HuH-7.5 (cell line): ENCODE measurements at places on chromosomes 3 and 15.

GRCh38 chr15:33292717-33293307 is 18.0 kb upstream of the RYR3 start:
- DNase-seq: no peak

- DNase-seq: no peak
These were observed 240.4 kb downstream of the NSUN3 start for GRCh38 chr3:94303266-94303665.

DNA sequence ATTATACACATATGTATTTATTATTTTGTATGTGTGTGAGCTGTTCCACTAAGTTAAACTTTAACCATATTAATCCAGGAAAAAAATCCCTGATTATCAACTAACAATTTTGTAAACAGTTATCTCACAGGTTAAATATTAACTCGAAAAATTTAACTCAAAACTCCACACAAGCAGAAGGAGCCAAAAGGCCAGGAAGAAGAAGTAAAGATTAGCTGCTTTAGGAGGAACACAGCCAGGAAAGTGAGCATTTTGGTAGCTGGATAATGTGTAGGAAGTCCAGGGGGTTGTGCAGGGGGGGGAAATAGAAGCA is 425.0 kb downstream of the TIGIT start:
- DNase-seq: peak; percentile 8

DNA sequence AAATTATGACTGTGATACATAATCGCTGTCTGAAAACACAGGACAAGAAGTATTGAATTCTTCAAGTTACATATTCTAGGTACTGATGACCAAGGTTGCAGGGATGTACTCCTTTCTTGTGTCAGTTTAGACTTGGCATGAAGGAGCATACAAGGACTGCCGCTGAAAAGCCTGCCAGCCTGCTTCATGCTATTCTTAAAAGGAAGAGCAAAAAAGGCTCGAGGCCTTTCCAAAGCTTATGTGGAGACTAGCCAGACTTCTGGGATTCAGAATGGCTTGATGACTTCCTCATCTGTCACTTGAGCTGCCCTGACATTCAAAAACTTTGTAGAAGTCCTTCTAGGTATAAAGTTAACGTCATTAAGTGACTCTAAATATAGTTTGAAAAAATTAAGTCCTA is 92.0 kb downstream of the CADM2 start:
- no peak for DNase-seq

DNA sequence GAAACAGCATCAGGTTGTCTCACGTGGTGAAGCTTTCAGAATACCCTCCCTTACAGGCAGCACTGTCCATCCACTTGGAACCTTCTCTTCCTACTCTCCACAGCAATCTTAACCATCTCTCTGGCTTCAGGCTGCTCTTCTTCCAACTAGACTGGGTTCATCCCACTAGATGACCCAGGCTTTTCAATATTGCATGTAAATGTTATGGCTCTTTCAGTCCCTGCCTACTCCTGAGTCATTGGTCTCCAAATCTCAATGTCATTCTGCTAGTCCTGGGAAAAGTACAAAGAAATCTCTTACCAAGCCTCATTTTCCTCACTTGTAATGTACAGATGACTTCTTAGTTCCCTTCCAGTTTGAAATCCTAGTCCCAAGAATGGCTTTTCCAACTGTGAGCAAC is 109.7 kb upstream of the CTNNB1 start:
- DNase-seq: no peak

- DNase-seq: no peak
These were observed 445.7 kb upstream of the CDIN1 start for GRCh38 chr15:36133742-36134141.

DNA sequence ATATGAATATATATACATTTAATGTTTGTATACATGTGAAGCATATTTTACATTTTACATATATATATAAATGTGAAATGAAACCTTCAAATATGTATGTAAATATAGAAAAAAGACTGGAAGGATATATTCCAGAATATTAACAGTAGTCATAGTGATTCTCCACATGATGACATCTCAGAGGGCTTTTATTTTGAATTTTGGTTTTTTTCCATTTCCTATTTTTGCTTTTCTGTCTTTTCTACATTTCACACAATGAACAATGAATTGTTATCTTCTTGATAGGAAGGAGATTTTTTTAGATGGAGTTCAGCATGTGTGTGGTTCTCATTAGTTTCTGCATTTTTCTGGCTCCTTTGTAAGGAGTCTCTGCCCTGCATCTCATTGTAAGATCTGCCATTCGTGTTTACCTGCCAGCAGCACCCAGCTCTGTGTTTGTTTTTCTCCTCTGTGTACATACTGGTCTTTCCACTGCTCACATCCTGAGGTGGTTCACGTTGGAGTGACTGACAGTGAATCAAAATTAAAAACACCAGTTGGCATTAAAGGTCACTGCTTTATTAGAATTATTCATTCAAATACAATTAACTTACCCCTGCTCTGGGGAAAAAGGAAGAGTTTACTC is 425.3 kb upstream of the MDFIC2 start:
- peak; percentile 4 for DNase-seq

DNA sequence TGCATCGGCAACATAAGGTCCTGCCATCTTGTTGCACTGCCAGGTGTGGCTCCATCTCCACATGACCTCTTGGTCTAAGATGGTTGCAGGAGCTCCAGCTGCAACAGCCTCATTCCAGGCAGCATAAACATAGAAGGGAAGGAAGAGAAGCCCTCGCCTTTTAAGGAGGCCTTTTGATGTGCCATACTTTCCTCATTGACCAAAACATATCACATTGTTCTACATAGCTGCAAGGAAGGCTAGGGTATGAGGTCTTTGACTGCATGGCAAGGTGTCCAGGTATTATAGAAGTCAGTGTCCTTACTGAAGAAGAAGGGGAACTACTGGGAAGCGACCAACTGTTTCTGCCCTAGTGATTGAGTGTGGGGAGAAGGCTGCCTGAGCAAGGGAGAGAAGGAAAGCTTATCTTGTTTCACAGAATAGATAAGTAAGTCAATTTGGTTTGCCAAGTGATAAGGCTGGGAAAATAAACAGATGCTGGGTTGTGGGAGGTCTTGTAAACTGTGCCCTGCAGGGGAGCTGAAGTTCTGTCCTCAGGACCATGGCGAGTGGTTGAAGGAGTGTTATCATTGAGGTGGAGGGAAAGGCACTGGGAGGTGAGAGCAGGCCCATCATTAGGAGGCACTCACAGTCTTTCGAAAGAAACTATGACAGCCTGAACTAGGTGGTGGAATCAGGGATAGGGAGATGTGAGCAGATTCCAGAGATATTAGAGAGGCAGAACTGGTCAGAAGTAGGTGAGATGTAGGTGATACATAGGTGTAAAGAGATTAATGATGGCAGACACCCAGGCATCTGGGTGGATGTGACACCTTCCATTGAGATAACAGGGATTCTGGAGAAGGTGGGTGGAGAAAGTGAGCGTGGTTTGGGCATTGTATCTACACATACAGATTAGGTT is 93.8 kb upstream of the IGF1R start:
- no peak for DNase-seq

DNA sequence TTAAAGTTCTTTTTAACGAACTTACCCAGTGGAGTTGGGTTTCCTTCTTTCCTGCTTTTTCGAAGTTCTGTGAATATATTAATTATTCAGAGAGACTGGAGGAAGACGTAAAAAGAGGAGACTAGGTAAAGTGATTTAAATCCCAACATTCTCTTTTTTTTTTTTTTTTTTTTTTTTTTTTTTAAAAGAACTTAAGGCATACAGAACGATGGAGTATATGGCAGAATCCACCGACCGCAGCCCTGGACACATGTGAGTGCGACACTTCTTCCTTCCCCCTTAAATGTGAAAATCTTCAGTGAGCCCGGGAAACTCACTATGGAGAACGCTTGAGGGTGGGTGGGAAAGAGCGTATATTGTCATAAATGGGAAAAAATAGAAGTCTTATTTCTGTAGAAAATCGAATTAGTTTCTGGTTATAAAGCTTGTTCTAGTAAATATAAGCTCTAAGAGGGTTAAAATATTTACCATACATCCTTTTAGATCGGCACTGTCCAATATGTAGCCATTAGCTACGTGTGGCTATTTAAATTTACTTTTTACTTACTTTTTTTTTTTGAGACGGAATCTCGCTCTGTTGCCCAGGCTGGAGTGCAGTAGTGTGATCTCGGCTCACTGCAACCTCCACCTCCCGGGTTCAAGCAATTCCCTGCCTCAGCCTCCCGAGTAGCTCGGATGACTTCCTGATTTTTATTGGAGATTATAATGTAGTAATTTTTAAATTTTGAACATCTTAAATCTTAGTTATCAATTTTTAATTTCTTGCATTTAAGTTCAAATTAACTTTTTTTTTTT is 892 bp downstream of the NMD3 start:
- DNase-seq: no peak

GRCh38 chr3:171389491-171389890 is 70.7 kb downstream of the TNIK start:
- DNase-seq: no peak

DNA sequence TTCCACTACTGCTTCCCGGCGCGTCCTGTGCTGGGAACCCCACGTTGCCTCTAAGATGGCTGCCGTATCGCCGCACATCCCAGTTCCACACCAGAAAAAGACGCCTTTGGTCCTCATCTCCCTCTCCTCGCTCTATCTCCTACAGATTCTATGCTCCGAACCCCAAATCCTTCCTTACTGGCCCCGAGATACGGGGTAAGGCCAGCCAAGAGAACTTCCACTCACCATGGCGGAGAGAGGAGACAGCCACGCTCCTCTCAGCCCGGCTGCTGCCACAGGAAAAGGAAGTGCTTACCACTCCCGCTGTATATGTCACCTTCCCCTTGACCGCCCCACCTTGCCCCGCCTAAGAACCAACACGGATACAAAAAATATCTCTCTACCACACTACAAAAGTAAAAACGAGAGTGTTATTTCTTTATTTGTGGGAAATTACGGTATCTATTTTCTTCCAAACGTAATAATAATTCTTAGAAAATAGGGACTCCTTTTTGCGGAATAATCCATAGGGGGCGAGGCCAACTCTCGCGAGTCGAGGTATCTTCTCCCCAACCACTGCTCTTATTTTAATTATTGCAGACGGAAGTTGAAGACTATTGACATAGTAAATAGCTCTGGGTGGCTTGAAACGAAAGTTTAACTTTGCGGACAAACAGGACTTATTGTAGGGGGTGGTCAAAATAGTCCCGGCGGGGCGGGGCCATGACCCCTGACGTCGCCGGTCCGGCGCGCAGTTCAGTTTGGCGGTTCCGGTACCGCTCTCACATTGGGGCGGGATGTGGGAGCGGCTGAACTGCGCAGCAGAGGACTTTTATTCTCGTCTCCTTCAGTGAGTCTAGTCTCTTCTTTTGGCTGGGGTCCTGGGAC is at the start of the genes RPL4 and ZWILCH:
RPL4 (minus strand) TSS at position 293 of the 867 bp plus-strand sequence; CDS start at position 228, 65 bp downstream.
ZWILCH (plus strand) TSS at position 764 of the 867 bp plus-strand sequence; CDS start at position 777, 13 bp downstream.
- DNase-seq: peak; percentile 74

GRCh38 chr3:156216852-156217251 is 96.5 kb downstream of the KCNAB1 start:
- DNase-seq: no peak

- no peak for DNase-seq
These were observed 93.2 kb downstream of the SLCO3A1 start for GRCh38 chr15:91946581-91947292.

DNA sequence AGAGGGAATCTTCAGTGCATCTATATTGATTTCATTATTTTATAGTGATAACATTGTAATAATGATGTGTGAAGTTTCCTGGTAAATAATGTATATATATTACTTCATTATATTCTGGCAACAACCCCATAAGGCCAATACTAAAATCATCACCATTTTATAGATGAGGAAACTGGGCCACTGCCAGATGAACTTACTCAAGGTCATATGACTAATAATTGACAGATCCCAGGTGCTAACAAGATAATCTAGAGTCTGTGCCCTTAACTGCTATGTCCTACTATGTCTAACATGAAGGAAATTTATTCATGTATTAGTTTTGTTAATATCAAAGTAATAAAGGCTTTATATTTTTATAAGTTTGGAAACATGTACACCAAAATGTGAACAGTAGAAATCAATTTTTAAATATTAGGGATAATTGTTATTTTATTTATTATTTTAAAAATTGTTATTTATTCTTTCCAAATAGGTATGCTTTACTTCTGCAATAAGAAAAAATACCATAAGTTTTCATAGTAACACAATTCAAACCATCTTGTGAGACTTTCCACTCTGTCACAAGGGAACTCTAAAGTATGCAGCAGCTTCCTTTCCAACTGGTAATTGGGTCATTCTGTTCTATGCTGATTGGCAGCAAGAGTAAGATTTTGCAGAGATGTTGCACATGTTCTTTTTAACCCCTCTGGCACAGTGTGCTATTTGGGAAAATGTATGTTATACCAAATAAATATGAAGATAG is 90.8 kb upstream of the CMC1 start:
- DNase-seq: no peak

DNA sequence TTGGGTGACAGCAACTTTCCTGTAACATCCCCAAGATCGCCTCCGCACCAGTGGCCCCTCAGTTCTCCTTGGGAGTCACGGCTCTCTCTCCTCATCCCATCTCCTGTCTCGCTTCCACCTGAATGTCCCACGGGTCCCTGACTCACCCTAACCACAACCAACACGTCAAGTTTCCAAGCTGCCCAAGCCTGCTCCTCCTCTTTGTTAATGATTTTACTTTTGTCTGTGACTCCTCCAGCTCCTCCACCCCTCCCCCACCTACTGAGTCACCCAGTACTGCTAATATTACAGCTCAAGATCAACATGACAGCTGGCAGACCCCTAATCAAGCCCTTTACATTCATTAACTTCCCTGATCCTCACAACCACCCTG is 39.3 kb downstream of the BDH1 start:
- DNase-seq: no peak

DNA sequence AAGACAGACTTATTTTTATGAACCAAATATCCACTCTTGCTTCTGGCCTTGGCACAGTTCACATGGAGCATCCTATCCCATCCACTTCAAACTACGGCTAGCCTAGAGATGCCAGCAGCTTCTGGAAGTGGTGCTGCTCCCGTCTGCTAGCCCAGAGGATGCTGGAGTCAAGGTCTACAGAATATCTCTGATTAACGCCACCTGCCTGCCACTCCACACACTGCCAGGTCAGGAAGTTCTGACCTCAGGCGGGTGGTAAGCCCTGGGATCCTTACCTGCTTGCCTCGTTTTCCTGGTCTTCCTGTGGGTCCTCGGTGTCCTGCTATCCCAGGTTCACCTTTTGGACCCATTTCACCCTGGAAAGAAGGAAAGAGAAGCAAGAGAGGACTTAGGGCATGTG is 42.9 kb downstream of the EAF1 start:
- no peak for DNase-seq

- DNase-seq: no peak
These were observed 27.5 kb downstream of the BHLHE40 start for GRCh38 chr3:5006755-5007202.

- DNase-seq: no peak
These were observed 920.6 kb upstream of the CFAP20DC start for GRCh38 chr3:59970376-59970775.

DNA sequence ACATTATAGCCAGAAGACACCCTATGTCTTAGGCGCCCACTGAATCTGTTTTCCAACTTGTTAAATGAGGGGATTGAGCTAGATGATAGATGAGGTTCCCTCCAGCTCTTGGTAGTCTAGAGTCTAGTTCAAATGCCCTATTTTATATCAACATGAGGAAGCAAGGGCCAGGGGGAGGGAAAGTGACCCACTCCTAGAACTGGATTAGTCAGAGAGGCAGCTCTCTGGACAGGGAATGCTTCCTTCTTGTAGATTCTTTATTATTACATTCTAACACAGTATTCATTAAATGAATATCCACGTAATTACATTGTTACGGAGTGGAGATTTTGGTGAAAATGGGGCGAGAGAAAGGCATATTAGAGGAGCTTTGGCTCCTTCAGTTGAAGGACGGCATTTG is 89.5 kb downstream of the RAD18 start:
- DNase-seq: no peak
